Fibroblast of skin of right biceps (primary cell): ENCODE measurements at places on chromosomes 11 and 22.
A peak's percentile ranks its signal among the peaks of the same experiment; 100 is the strongest.

GRCh38 chr11:41665441-41666360 is 206.2 kb upstream of the LRRC4C start:
- DNase-seq: no peak

- DNase-seq: no peak
Measured at GRCh38 chr11:94662065-94662779, 95.1 kb downstream of the PIWIL4 start.

- DNase-seq: no peak
Measured at GRCh38 chr11:69366591-69366990, 72.6 kb downstream of the MYEOV start.

GRCh38 chr11:31874631-31875191 is 63.6 kb upstream of the PAX6 start:
- DNase-seq: no peak

- no peak for DNase-seq
Measured at GRCh38 chr22:24981066-24981465, 28.6 kb downstream of the KIAA1671 start.

- no peak for DNase-seq
Measured at GRCh38 chr11:2481253-2481652, 36.4 kb downstream of the KCNQ1 start.

- no peak for DNase-seq
Measured at GRCh38 chr22:30182350-30182745, 64.2 kb downstream of the LIF start.

DNA sequence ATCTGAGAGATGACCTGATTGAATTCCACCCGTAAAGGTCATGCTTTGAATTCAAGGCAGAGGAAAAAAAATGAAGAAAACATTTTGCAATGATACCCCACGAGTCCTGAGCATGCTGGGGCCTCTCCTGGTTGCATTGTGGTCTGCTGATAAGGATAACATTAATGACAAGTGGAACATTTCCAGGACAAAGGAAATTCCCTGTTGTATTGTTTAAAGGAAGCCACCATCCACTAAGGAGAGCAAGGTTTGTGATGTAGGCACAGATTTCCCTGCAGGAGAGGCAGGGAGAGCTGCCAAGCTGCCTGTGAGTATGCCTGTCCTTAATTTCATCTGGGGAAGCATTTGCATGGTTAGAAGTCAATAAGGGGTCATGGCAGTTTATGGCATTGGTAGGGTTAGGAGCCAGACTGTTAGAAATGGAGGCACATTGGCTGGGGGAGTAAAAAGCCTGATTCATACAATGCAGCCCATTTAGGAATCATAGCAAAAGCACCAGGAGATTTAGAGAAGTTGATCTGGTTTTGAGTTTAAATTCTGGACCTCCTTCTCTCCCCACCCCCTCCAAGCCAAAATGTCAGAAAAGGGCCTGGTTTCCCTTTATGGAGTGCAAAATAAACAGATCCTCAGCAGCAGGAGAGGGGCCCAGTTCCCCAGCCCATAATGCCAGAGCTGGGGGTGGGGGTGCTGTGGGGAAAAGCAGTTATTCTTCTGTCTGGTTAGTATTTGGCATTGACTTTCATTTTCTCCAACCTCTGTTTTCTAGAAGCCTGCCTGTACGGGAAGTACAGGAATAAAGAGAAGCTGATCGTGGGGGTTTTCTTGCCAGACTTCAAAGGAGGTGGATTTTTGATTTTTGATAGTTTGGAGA is 22.1 kb downstream of the FLI1 start:
- peak; percentile 81 for DNase-seq

DNA sequence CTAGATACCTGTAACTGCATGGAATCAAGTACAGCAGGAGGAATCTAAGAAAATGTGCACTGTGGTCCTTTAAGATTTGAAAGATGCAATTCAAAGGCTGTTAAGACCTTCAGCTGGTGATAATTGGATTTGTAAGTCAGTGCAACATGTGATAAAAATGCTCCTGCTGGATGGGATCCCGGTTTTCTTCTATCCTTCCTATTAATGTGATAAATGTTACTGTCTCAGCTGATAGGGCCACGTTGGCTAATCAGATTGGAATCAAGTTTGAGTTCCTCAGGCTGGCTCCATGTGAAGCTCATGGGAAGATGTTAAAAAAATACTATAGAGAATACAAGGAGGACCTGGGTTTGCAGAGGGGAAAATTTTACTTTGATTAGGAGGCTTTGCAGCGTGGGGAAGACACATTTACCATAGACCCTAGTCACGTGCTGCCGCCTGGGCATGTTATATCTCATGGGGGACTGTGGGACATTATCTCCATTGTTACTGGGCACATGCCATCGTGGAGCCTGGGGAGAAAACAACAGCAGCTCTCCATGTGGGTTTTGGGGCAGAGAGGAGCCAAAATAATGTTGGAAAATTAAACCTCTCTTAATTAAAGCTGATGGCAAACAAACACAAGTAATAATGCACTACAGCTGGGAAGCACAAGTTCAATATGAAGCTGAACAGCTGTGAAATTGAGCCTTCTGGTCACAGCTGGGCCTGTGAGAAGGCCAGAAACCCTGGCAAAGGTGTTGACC is 652.5 kb downstream of the NTM start:
- peak; percentile 90 for DNase-seq

- no peak for DNase-seq
Measured at GRCh38 chr11:105754716-105755115, 144.8 kb downstream of the GRIA4 start.

GRCh38 chr11:109783840-109784239 is 309.4 kb upstream of the ZC3H12C start:
- DNase-seq: no peak

DNA sequence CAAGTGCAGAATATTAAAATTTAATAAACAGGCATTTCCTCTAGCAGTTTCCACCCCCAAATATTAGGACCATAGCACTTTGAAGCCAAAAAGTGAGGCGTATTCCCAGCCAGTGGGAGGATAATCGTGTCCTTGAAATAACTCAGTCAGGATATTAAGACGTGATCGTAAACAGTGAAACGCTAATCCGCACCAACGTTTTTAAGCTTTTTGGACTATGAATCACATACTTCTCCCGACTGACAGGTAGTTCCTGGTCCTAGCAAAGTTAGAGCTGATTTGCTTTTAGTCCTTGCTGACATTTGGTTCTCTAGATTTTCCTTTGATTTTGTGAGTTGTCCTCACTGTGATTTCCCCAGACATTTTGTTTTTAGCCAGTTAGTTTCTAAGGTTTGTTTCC is 197.1 kb upstream of the ARHGAP20 start:
- DNase-seq: no peak

GRCh38 chr22:44676441-44677352 is 25.3 kb upstream of the PRR5 start:
- no peak for DNase-seq

GRCh38 chr22:41813726-41814410 is 13.4 kb downstream of the CCDC134 start:
- DNase-seq: no peak

GRCh38 chr11:14089690-14090462 is 127.4 kb downstream of the SPON1 start:
- no peak for DNase-seq

GRCh38 chr11:73565804-73566203 is 32.1 kb downstream of the FAM168A start:
- no peak for DNase-seq

- DNase-seq: no peak
Measured at GRCh38 chr22:35315855-35316745, 16.4 kb downstream of the TOM1 start.

DNA sequence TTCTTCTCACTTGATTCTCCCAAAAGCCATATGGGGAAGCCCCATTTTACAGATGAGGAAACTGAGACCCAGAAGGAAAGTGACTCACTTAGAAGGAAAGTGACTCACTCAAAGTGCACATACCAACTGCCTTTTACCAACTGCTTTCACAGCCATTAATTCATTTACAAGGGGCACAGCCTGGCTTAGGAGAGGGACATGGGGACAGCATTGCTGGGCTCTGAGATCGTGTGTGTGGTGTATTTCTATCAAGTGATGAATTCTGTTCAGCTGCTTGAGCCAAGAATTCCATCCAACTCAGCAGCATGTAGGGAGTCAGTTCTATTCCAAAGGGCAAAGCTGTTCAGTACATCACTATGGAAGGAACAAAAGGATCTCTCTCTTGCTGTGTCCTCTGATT is 23.5 kb upstream of the PAK1 start:
- DNase-seq: peak; percentile 18

- DNase-seq: no peak
Measured at GRCh38 chr22:17638182-17638431, 450 bp upstream of the BCL2L13 start.

- DNase-seq: no peak
Measured at GRCh38 chr22:31917227-31917921, 27.0 kb upstream of the YWHAH start.

DNA sequence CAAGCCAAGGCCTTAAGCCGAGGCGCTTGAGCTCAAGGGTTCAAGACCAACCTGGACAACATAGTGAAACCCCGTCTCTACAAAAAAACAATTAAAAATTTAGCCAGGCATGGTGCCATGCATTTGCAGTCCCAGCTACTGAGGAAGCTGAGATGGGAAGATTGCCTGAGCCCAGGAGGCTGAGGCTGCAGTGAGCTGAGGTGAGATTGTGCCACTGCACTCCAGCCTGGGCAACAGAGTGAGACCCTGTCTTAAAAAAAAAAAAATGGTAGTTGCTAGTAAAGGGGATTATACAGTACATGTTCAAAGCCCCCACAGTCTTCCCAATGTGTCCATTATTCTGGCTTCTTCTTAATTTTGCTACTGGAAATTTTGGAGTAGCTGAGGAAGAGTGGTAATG is 18.2 kb downstream of the CABIN1 start:
- no peak for DNase-seq

DNA sequence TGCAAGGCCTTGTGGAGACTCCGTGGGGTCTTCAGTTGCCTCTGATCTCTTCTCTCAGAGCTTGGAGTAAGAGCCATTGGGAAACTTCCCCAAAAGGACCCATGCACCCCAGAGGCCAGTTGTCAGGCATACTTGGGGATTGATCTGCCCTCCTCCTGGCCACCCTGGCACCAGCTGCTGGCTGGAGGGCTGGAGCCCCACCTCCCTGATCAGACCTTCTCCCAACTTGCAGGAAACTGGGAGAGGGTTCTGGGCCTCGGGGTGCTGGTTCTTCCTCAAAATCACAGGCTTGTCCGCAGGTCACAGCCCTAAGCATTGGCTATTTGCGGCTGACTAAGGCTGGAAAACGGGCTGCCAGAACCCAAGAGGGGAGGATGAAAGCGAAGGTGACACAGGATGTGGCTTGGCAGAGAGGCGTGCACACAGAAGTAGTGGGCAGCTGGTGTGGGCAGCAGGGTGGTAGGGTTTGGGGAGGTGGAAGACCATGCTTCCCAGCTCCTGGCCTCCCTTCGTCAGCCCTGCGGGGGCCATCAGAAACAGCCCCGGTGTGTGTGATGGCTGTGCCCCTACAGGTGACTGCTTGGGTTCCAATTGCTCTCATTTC is 1.3 kb upstream of the DGKZ start:
- no peak for DNase-seq

GRCh38 chr11:2234963-2235362 is 35.4 kb downstream of the ASCL2 start:
- no peak for DNase-seq

DNA sequence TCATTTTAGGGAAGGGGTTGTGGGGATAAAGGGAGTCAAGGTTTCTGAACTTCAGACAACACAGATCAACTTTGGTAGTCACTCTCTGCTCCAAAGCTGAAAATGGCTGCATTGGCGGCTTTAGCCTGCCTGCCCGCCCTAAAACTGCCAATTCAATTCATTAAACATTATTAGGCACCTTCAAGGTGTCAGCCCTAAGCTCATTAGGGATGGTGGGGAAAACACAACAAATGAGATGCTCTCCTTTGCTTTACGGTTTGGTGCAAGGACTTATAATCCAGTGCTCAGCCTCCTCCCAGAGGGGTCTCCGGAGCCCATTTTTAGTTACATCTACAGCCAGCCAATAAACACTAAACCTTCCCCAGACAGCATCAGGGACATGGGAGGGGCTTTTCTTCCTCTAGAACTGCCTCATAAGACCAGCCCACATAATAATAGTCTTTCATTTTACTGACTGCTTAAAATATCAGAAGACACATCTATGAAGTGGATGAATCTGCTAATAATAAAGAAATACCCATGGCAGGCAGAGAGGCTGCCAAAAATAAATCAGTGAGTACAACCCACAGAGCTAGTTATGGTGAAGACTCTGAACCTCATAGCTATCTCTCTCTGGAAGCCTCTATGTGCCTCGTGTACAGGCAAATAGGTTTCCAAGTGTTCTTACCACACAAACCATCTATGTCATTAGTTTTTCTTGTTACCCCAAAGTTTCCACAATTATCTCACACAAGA is 102.8 kb upstream of the NCAM1 start:
- no peak for DNase-seq

GRCh38 chr11:109553284-109553683 is 131.3 kb downstream of the C11orf87 start:
- DNase-seq: no peak

DNA sequence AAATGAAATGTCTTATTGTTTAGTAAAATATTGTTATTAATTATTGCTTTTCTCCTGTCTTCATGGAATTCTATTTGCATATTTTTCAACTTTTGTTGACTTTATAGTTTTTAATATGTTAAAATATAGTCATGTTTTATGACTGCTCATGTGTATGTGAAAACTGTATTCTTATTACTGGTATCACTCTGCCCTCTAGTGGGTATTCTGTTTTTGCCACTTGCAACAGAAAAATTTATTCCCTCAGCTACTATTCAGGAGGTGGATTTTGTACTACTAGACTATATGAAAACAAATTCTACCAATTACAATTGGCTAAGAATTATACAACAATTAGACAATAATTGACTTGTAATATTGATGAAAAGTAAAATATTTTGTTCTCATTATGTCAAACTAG is 45.0 kb downstream of the OR4C6 start:
- DNase-seq: peak; percentile 1

DNA sequence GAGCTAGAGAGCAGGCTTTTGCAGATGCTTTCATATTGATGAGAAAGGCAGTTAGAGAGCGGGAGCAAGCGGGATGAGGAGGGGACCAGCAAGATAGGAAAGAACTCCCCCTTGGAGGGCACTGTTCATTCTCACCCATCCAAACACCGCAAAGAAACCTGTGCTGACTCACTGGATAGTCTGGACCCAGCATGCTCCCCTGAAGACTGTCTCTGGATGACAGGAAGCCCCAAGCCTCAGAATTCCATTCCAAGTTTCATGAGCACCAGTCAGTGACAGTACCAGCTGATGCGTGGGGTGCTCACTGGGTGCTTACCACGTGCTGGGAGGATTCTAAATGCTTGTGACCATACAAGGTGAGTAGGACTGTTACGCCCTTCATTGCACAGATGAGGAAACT is 34.2 kb downstream of the MICAL3 start:
- peak; percentile 56 for DNase-seq
